ENCODE measurements at places on chromosomes 11 and 22.

DNA sequence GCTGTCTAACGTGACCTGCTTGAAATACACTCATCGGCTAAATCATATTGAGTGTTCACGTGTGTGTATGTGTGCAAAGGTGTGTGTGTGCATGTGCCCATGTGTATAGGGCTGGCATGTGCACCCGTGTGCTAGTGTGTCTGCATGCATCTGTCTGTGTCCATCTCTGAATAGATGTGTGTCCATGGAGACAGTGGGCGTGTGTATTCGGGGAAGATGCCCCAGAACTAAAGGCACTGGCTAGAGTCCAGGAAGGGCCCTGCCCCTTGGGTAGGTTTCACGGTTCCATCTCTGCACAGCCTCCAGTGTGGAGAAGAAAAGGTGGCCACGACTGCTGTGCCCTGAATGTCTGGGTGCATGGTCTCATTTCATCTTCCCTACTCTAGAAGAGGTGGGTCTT lies 220.3 kb downstream of the MN1 start:
- no peak for DNase-seq

- DNase-seq = no peak
Observed at GRCh38 chr22:49208768-49209252, 618.9 kb downstream of the BRD1 start.

DNA sequence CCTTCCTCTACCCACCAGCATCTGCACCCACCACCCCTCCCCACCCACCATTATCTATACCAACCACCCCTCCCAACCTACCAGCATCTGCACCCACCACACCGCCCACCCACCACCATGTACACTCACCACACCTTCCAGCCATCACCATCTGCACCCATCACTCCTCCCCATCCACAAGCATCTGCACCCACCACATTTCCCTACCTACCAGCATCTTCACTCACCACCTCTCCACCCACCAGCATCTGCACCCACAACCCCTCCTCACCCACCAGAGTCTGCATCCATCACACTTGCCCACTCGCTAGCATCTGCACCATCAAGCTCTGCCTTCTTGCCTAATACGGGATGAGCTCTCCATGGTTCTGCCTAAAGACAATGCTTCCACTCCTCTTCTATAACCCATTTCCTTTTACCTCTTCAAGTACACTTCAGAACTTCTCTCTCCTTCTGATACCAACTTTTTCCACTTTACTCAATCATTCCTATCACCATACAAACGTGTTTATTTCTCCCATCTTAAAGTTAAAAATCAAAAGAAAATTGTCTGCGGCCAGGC lies 2.4 kb upstream of the FSHB start:
- no peak for DNase-seq

DNA sequence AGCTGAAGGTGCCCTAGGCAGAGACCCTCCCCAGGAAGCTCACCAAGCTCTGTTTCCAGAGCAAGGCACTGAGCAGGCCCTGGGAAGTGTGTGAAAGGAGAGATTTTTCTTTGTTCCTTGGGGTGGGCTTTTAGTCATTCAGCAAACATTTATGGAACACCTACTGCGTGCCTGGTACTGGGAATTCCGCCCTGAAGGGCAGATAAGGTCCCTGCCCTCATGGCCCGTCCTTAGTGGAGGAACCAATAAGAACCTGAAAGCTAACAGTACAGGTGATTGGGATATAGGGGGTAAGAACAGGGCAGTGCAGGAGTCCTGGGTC lies 3.9 kb downstream of the TMEM134 start:
- DNase-seq = no peak

GRCh38 chr11:65403607-65404121 lies 17.2 kb downstream of the FRMD8 start:
- DNase-seq = no peak

- DNase-seq = peak; percentile 74
Observed at GRCh38 chr11:10032935-10033334, 261.1 kb downstream of the SBF2 start.

DNA sequence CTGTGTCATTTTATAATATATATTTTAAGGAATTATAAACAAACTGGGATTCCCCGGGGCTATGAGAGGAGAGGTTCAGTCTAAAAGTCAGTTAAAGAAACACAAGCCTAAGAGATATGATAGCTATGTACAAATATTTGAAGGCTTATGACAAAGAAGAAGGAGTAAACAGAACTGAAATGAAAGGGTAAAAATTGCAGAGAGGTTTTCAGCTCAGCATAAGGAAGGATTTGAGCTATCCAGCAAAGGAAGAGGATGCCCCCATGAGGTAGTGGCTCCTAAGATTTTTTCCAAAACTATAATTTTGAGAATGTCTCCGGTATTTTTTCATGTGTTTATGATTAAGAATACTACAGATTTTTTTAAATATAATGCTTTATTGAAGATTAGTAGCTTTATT lies 57.9 kb upstream of the ANGPTL5 start:
- DNase-seq = peak; percentile 25

DNA sequence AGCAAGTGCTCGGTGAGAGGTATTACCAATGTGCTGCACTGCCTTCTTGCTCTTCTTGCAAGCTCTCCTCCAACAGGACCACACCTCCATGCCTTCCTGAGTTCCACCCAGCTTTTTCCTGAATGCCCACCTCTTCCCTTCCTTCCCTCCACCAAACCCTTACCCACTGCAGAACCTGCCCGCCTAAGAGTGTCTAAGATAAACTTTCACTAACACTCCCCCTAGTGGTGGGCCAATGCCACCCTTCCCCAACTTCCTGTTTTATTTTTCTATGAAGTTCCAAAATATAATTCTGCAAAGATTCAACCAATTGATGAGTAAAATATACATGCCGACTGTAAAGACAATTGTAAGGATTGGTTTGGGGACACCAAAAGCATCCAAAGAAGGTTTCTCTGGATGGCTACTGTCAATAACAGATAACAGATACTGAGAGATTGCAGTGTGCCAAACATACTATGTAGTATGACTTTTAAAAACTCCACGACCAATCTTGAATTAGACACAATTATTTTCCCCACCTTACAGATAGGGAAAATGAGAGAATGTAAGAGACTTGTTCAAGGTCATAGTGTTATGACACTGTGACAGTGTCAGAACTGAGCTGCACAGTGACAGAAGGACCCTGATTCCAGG lies 38.6 kb upstream of the BMAL1 start:
- DNase-seq = peak; percentile 53

- no peak for DNase-seq
Observed at GRCh38 chr11:32343325-32344008, 91.9 kb downstream of the WT1 start.

DNA sequence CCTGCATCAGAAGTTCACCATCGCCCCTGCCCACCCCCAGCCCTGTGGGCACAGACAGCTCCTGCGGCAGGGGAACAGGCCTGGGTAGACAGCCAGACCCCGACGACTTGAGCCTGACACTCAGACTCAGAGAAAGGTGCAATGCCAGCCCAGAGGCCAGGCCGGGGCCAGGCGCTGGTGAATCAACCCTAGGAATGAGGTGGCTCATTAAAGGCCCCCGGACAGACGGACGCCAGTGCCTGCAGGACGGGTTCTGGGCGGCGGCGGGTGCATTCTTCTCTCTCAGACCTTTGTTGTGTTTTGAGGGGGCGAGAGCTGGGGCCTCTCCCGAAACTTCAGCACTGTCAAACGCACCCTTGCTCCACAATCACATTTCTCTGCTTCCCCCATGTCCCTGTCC lies 5.6 kb downstream of the OVOL1 start:
- no peak for DNase-seq

DNA sequence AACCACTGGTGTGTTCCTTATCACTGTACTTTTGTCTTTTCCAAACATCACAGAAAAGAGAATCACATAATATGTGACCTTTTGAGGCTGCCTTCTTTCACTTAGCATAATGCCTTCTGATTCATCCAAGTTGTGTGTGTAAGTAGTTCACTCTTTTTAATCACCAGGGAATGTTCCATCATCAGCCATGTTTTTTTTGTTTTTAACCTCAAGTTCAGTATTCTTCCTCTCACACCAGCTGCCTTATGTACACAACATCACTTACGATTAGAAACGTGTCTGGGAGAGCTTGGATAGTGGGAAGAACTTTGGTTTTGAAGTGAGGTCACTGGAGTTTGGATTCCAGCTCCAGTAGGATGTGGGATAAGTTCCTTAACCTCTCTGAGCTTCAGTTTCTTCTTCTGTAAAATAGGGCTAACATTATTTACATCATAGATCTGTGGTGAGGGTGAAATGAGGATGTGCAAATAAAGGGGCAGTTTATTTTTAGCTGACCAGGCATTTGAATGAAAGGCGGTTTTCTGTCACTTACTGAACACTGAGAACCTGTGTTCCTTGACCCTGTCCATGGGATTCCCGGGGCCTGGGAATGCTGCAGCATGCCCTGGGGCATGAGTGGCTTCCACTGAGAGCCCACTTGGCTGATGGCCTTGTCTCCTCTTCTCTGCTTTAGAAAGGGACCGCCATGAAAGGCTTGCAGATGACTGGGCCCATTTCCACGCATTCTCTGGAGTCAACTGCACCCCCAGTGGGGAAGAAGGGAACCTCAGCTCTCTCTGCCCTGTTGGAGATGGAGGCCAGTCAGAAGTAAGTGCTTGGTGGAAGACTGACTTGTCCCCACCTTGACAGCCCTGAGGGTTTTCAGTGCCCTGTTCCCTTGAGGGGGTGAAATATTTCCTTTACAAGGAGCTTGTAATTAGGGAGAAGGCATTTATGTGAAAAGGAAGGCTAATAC lies 92.6 kb downstream of the DEPDC5 start:
- no peak for DNase-seq

- DNase-seq = peak; percentile 41
Observed at GRCh38 chr22:50269970-50270665, at the start of gene MAPK11. MAPK11 (minus strand) TSS chr22:50270380; CDS start chr22:50270292, 88 bp downstream.

- DNase-seq = no peak
Observed at GRCh38 chr11:130449310-130449990, 1.0 kb downstream of the ADAMTS15 start.

- DNase-seq = peak; percentile 32
Observed at GRCh38 chr11:78379039-78379670, 38.5 kb downstream of the GAB2 start.

- no peak for DNase-seq
Observed at GRCh38 chr11:19738124-19738523, 25.5 kb downstream of the NAV2 start.

- no peak for DNase-seq
Observed at GRCh38 chr22:45051419-45051818, 41.6 kb upstream of the PHF21B start.

GRCh38 chr11:61392981-61393595 lies 701 bp downstream of the TMEM216 start:
- DNase-seq = peak; percentile 35

DNA sequence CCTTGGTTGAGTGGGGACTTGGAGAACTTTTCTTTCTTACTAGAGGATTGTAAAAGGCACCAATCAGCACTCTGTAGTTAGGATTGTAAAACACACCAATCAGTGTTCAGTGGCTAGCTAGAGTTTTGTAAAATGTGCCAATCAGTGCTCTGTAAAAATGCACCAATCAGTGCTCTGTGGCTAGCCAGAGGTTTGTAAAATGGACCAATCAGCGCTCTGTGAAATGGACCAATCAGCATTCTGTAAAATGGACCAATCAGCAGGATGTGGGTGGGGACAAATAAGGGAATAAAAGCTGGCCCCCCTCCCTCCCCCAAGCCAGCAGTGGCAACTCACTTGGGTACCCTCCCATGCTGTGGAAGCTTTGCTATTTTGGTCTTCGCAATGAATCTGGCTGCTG lies 5.5 kb upstream of the DRG1 start:
- peak; percentile 19 for DNase-seq

DNA sequence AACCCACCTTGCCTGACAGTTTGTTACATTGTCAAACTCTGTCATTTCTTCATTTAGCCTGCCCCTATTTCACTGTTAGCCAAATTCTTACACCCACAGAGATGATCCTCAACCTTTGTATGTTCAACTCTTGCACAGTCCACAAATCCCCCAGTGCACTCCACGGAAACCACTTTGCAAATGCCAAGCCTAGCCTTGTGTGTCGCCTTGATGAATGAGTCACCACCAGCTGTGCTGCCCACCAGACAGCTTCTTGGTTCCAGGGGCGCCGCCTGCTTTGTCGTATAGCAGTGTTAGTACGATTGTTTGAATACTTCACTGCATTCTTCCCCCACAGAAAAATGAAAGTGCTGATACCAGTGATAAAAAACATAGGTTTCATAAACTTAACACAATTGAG lies 686.3 kb downstream of the NTM start:
- peak; percentile 89 for DNase-seq

GRCh38 chr22:43777286-43777685 lies 34.8 kb downstream of the EFCAB6 start:
- peak; percentile 61 for DNase-seq

GRCh38 chr22:50031189-50032091 lies 18.9 kb upstream of the IL17REL start:
- no peak for DNase-seq

DNA sequence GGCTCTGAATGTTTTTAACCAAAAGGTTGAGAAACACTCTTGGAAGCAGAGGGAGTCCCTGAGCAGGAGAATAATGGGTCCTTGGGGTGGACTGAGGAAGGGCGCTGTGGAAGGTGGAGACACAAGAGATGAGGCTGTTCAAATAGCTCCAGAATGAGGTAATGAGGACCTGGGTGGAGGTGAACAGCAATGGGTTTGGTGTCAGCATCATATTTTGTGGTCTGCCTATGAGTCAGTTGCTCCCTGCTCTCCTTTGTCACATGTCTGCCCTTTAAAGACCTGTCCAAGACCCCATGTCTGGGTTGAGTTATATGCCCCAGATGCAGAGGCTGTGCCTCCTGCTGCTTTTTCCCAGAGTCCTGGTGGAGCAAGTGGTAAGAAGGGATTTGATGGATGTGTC lies 113.6 kb downstream of the BARX2 start:
- DNase-seq = no peak

GRCh38 chr22:39712751-39713525 lies 142.4 kb downstream of the CACNA1I start:
- DNase-seq = no peak

DNA sequence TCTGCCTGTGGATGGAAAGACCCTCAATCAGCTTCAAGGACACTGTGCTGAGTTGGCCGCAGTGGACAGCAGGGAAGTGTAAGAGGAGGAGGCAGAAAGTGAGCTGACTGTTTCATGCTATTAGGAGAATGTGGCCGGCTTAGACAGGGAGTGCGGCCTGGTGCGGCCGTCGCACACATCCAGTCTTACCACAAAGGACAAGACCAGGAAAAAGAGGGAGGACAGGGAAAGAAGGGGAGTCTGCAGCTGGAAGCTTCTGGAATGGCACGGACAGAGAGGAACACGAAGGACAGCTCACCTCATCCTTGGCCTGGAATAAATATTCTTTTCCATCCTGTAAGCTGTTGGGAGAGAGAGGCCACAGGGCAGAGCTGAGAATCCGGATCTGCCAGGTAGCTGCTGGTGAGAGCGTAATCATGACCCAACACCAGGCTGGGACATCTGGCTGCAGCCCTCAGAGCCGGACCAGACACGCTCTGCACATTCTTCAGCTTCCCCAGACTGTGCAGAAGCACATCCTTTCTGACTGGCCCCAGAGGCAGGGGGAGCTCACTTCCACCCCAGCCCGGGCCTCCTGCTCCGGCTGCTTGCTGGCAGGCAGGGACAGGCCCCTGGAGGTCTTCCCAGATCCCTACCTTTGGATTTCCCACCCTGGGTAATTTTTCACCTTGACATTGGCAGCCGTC lies 8.6 kb upstream of the RBM4B start:
- no peak for DNase-seq

- no peak for DNase-seq
Observed at GRCh38 chr11:14635546-14635945, 8.1 kb upstream of the PDE3B start.

- no peak for DNase-seq
Observed at GRCh38 chr11:70555078-70555477, 156.7 kb downstream of the CTTN start.
